ENCODE measurements at places on chromosomes 3 and 15. TPM values are rescaled to one million over a fixed set of nuclear protein-coding genes. Genes with fewer than 3 reads are reported as not detected.

The RTP3 gene
- not detected for total RNA-seq

The TMPRSS7 gene
- total RNA-seq, result not detected

The KCNAB1 gene
- total RNA-seq, result 4.4 TPM

The ACTRT3 gene
- 0.58 TPM for total RNA-seq

The SCN11A gene
- 0.12 TPM for total RNA-seq

The MGLL gene
- 12.6 TPM for total RNA-seq

The IGSF11 gene
- total RNA-seq, result not detected

The SLC2A2 gene
- not detected for total RNA-seq

The TM4SF1 gene
- 102 TPM for total RNA-seq

The TRH gene
- total RNA-seq, result not detected

The GRM2 gene
- not detected for total RNA-seq

The CYP8B1 gene
- not detected for total RNA-seq

The KCNMB3 gene
- total RNA-seq, result 4.8 TPM

The UTS2B gene
- total RNA-seq, result not detected

The INSYN1 gene
- 11.2 TPM for total RNA-seq

The C15orf39 gene
- total RNA-seq, result 4.6 TPM

The STRIT1 gene
- total RNA-seq, result not detected

The TMEM207 gene
- not detected for total RNA-seq

The KCNH8 gene
- not detected for total RNA-seq

The GATM gene
- total RNA-seq, result 23.7 TPM

The ROPN1 gene
- not detected for total RNA-seq

The PLA2G4D gene
- not detected for total RNA-seq

The EIF3J gene
- 68.1 TPM for total RNA-seq

The CFAP100 gene
- total RNA-seq, result not detected

The SPINT1 gene
- total RNA-seq, result 2.0 TPM

The IGDCC3 gene
- total RNA-seq, result not detected

The GPR160 gene
- 2.6 TPM for total RNA-seq

The TRAT1 gene
- 0.35 TPM for total RNA-seq

The SCG5 gene
- not detected for total RNA-seq

The CHAC1 gene
- 1.8 TPM for total RNA-seq

The SEC62 gene
- 195 TPM for total RNA-seq

The CCDC13 gene
- not detected for total RNA-seq

The KNL1 gene
- 33.5 TPM for total RNA-seq

The DZIP1L gene
- total RNA-seq, result 58.5 TPM

The CCNL1 gene
- total RNA-seq, result 100 TPM

The ARNT2 gene
- 22.9 TPM for total RNA-seq

The STAB1 gene
- 99.3 TPM for total RNA-seq

The ARID3B gene
- 3.8 TPM for total RNA-seq

The IGSF10 gene
- 3.5 TPM for total RNA-seq

The FEZF2 gene
- not detected for total RNA-seq

The SLC22A13 gene
- total RNA-seq, result 0.70 TPM

The ITIH4 gene
- 8.5 TPM for total RNA-seq
